ENCODE measurements at places on chromosomes 6 and 20.
A peak's percentile ranks its signal among the peaks of the same experiment; 100 is the strongest.

DNA sequence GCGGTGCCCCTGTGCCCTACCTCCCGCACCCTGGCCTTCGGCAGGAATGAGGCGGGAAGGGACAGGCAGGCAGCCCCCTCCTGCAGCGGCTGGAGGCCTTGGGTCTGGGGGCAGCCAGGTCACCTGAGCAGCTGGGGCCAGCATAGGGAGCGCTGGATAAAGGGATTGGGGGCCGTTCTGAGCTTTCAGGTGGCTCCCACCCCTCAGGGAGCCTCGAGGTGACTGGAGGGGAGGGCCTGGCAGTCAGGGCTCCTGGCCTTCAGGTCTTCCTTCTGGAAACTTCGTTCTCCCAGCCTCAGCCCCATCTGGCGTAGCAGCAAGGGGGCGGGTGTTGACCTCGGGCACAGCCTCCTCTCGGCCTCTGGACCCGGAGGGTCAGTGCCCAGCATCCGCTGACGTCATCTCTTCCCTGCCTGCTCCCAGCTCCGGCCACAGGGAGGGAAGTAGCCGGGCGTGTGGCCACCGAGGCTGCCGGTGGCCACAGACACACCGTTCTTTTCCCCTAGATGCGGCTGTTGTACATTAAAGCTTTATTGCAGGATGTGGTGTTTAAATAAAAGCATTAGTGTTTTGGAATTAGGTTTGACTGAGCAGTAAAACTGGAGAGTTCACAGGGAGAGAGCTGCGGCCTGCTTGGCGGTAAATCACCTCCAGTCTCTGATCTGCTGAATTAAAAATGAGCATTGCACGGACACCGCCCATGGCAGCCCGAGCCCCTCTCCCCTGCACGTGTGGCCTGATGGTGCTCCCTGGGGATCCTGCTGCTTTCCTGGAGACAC is 80.0 kb upstream of the GATA5 start:
- DNase-seq, result no peak

GRCh38 chr20:14334306-14334930 is 3.0 kb downstream of the FLRT3 start:
- peak; percentile 61 for DNase-seq

- no peak for DNase-seq
Observed at GRCh38 chr6:49410564-49410963, 52.5 kb downstream of the MMUT start.

DNA sequence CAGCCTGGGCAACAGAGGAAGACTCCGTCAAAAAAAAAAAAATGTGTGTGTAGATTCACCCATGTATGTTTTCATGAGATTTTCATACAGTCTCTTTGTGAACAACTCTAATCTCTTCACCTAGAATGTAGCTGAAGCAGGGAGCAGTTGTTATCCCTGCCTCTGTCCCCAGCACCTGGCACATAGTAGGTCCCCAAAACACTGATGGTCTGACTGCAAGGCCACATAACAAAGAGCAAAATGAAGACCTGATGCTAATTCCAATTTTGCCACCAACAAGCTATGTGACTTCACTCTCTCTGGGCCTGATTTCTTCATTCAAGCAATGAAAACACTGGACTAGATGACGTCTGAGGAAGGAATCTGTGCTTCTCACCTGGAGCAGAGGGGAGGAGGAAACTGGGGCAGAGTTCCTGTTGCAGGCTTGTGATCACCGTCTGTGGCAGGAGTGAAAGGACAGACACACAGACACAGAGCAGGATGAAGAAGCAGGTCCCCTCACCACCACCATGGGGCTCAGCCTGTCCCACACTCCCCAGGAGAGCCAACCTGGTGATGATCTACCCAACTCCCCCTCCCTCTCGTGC is 4.6 kb downstream of the SLC44A4 start:
- DNase-seq, result no peak

GRCh38 chr20:47479506-47479905 is 22.2 kb upstream of the NCOA3 start:
- DNase-seq, result no peak

DNA sequence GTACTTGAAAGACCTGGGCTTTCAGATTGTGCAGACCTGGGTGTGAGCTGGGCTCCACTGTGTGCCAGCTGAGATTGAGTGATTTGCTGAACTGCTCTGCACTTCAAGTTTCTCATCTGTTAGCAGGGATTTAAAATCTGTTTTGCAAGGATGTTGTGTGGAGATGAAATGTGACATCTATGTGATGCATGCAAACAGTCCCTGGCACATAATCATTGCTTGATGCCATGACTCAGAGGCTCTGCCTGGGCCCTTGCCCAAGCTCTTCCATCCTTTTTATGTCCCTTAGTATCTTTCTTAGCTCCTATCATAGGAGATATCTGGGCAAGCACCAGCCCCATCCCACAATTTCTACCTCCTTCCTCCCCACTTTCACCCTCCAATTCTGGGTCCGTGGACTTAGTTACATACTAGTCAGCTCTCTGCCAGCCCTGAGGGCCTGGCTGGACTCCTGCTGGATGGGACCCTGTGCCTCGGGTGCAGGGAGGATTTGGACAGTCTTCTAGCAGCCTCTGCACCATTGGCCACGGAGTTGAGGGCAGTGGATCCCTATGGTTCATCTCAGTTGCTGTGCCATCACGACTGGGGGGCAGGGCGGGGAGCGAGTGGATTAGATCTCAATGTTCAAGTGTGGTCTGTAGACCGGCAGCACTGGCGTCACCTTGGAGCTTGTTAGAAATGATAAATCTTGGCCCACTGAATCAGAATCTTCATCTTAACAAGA is 103.6 kb downstream of the MAP3K7 start:
- no peak for DNase-seq

DNA sequence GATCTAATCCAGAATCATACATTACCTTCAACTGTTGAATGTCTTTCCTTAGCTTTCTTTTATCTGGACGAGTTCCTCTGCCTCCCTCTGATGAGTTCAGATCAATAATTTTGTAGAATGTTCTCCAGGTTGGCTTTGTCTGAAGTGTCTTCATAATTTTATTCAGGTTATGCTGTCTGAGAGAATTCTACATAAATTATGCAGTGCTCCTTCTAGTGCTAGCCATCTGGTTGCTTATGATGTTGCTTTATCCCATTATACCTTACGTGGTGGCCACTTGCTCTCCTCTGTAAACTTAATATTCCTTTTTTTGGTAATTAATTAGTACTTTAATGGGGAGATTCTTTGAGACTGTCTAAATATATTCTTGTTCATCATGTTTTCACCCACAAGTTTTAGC is 67.7 kb upstream of the PTCHD4 start:
- DNase-seq, result no peak

DNA sequence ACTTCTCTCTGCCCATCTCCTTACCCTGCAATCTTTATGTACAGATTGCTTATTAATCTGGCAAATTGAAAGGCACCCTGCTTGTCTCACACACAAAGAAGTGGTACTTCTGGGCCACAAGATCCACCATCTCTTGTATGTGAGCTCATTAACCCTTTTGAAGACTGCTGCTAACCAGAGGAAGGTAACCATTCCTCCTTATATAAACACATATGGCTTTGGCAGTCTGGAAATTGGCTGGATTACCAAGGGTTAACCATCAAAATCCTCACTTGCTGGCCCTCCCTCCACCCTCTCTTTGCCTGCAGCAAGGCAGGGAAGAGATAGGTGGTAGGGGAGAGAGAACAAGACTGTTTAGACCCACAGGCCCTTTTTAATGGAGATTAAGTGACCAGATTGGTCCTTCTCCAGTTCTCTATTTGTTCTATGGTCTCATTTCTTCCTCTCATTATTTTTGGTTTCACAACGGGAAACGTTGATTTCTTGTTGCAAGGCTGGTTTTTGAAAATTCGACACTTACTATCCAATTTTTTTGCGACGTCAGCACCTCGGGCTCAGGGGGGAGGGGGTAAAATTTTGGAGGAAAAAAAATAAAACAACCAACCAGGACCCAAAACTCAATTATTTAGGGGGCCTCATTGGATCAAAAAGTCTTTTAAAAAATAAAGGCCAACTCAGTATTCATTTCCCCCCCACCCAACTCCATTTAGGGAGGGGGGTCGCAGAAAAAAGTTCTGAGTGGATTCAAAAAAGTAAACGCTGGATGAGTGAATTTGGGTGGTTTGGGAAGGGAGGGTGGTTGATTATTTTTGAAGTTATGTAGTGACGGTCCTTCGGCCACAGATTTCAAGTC is 859 bp downstream of the PPP1R10 start:
- peak; percentile 46 for DNase-seq

- DNase-seq, result no peak
Observed at GRCh38 chr6:158027590-158028285, 46.1 kb downstream of the SYNJ2 start.

GRCh38 chr6:98777762-98778161 is 56.6 kb upstream of the POU3F2 start:
- no peak for DNase-seq

DNA sequence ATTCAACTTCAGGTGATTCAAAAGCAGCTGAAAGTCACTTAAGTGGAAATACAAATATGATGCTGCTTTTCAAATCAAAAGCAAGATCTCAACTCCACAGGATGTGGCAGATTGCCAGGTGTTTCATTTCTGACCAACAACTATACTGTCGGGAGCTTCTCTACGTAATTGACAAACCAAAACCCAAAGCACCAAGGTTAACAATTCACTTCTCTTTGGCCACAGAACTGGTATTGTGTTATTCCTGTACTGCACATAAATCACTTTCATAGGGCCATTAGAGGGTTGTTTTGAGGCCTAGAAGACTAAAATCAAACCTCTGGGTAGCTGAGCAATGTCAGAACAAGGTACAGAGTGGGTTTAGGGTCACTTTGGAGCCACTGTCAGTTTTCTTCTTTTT is 169.7 kb downstream of the HAO1 start:
- DNase-seq, result peak; percentile 97

DNA sequence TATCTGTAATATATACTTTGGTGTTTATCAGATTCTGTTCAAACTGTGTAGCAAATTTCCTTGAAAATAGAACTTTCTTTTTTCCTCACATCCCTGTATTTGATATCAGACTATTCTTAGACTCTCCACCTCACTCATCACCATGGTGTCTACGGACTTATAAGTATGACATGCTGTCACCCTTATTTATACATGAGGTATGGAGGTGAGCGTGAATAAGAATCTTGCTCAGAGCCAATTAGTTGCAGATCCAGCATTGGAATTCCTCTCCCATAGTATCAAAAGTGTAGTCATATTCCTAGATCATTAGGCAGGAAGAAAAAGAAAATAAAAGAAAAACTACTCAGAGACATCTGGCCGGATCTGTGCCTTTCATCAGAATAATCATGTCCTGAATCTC is 43.0 kb downstream of the TPD52L1 start:
- DNase-seq, result no peak

- DNase-seq, result peak; percentile 34
Observed at GRCh38 chr20:51696304-51697071, 71.7 kb downstream of the ATP9A start.

DNA sequence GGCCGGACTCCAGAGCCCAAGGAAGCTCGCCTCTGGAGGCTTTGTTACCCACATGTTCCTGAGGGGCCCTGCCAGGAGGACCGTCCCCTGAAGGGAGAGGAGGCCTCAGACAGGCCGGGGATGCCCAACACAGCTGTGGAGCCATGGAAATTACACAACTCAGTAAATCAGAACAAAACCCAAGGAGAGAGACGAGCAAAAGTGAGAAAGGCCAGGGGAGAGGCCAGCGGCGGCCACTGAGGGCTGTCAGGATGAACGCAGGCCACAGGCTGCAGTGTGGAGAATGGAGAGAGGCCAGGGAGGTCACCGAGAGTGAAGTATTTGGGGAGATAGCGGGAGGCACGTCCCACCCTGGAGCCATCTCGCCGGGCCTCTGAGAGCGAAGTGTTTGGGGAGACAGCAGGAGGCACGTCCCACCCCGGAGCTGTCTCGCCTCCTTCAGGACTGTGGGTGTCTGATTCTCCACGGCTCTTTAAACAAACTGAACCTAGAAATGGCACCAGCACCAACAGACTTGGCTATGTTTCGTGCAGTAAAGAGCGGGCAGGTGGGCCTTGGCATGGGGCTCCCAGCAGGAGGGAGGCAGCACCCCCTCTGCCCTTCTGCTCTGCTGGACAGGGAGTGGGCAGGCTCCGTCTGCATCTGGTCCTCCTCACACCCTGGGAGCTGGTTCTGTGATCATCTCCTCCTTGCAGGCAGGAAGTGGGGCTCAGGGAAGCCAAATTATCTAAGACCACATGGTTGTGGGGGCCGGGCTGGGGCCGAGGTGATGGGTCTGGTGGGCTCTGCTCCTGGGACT is 91.0 kb downstream of the YTHDF1 start:
- DNase-seq, result no peak

DNA sequence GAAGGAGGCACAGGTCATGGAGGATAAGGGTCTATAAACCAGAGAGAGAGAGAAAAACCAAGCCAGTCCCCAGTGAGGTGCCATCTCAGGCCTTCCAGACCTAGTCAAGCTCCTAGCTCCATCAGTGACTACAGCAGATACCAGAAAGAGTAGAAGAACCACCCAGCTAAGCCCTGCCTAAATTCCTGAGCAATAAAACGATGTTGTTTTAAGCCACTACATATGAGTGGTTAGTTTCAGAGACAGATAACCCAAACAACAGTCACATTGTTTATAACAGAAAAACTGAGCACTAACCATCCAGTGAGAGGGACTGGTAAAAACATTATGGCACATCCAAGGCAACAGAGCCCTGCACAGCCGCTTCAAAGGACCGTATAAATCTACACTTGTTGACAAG is 59.2 kb downstream of the BMP7 start:
- DNase-seq, result no peak

DNA sequence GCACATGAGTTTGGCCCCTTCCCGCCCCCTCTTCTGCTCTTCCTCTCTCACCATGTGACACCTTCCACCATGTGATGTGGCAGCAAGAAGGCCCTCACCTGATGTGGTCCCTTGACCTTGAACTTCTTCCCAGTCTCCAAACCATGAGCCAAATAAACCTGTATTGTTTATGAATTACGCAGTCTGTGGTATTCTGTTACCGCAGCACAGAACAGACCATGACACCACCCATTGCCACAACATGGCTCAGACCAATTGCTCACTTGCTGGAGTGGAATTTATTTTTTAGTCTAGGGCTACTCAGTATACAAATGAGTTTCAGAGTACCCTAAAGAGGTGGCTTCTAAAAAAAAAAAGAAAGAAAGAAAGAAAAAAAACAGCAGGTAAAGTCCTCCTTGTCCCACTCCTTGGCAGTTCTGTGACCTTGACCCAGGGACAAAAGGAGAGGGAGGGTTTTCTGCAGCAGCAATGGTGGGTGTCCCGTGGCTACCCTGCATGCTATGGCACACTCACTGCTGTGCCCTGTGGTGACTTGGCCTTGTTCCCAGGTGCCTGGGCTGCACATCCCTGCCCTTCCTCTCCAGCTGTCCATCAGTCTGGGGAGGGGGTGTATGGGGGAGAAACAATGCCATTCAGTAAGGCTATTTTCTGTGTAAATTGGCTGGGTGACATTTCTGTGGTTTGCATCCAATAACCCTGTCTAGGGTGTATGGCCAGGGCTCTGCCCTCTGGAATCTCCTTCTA is 5.4 kb upstream of the VSX1 start:
- peak; percentile 85 for DNase-seq
